ENCODE measurements at places on chromosomes 7 and 10.

DNA sequence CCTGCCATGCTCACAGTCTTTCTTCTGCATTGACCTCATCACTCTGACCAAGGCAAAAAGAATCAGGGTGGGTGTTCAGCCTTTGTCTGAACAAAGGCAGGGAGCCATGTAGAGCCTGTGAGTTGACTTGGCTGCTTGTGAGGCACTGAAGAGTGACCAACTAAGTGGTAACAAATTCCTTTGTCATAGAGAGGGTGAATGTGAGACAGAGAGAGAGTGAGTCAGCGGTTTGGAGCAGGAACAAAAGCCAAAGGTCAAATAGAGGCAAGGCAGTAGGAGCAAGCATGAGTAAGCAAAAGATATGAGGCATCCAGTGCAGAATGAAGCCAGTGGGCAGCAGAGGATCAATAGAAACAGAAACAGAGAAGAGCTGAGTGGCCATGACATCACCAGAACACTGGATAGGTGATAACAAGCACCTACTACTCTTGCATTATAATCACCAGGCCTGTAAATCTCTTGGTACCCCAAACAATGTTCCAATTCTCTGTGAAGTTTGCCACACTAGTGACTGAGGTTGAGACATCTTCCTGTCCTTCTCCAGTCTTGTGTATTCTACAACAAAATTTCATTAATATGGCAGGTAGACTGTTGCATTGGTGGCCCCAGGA is 116.2 kb upstream of the LAMB4 start:
- peak; percentile 85 for DNase-seq

GRCh38 chr10:14639637-14640036 is 135.1 kb downstream of the FAM107B start:
- no peak for DNase-seq

DNA sequence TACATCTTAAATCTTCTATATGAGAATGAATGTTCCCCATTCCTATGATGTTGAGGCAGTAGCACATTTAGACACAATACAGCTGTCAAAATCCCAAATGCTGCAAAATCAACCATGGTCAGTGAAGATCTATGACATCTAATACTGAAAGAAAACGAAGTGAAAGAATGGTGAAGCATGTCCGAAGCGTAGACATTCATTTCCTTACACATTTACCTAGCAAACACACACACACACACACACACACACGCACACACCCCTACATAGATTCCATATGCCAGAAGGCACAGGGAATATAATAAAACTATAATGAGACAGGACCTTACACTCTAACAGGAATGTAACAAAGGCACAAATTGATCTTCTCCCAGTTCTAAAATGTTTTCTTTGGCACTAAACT is 32.5 kb downstream of the CCDC6 start:
- DNase-seq, result no peak

DNA sequence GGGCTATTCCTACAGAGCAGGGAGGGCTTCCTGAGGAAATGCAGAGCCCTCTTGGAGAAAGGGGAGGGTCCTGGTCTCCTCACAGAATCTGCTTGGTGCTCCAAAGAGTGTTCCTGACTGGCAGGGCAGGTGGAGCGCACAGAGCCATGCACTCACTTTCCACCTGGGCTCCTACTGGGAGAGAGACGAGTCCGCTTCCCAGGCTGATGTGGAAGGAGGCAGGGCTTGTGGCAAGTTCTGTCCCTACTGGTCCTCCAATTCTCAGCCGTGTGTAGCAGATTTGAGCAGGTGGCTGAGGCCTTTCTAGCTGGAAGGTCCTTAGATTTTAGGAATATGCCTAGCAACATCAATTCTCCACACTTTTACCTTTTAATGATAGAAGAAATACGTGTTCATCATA is 111.5 kb upstream of the MKI67 start:
- no peak for DNase-seq

DNA sequence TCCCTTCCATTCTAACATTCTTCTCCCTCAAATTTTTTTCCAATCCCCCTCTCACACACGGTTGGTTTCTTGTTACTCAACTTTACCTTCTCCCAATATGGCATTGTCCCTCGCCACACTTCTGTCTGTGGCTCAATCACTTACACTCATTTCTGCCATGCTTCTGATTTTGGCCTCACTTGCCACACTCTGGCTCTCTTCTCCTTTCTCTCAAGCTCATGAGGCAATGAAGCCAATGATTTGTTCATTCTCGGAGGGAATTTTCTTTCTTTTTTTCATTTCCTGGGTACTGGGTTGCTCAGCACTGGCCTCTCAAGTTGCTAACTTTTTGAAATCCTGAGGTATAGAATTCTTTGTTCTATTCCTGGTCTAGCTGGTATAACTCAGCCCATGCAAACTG is 4.0 kb upstream of the MYOZ1 start:
- no peak for DNase-seq

DNA sequence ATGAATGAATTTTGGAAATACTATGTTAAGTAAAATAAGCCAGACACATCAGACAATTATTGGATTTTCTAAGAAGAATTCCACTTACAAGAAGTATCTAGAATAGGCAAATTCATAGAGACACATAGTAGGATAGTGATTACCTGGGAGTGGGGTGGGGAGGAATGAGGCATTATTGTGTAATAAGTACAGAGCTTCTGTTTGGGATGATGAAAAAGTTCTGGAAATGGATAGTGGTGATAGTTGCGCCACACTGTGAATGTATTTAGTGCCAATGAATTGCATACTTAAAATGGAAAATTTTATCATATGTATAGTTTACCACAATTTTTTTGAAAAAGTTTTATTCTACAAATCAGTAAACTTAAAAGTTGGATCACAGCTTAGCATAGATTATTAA is 297.2 kb upstream of the KAT6B start:
- no peak for DNase-seq

DNA sequence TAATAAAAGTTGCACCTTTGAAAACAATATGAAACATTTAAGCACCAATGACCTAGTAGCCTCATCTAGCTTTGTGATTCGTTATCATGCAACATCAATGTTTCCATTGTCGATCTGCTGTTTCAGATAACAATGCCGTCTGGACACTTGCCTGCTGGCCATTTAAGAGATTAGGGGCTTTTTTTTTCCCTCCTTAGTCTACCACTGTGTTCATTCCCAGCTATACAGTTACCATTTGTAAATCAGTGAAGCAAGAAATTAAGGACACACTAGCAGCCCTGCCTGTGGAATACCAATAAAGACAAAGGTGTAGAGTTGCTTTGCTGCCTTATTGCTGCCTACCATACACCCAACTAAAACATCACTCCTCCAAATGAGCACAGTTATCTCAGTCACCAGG is 37.6 kb upstream of the MYO3A start:
- DNase-seq, result no peak

DNA sequence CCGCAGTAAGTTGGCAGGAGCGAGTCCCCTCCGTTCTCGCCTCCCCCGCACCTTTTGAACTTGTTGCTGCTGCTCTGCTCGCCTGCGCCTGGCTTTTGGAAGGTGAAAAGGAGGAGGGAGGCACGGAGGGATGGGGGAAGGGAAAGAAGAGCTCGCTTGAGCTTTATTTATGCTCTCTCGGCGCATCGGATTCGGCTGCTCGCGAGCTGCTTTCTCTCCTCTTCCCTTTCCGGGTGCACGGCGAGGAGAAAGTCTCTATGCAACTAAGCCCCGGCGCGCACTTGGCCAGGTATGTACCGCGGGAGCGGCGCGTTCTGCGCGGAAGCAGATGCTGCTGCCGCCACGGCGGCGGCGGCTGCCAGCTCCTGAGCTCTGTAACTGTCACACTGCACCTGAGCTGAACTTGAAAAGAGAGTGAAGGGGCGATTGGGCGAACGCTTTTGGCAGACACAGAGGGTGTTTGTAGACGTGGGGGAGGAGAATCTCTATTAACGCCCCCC is 551 bp downstream of the KCND2 start:
- no peak for DNase-seq

DNA sequence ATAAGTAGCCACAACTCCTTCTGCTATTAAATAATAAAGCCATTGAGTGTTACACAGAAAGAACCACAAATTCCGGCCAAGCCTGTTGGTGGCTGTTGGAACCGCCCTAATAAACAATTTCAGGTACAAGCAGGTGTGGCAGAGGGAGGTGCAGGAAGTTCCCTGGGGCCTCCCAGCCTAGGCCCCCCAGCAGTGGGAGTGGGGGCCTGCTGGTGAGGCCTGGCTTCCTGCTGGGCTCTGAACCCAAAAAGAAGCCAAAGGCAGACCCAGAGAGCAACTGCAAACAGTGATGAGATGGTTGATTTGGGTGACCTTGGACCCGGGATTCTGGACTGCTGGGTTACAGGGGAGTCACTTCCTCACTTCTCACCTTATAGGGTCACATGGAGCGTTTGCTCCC is 21.0 kb upstream of the LMTK2 start:
- no peak for DNase-seq

DNA sequence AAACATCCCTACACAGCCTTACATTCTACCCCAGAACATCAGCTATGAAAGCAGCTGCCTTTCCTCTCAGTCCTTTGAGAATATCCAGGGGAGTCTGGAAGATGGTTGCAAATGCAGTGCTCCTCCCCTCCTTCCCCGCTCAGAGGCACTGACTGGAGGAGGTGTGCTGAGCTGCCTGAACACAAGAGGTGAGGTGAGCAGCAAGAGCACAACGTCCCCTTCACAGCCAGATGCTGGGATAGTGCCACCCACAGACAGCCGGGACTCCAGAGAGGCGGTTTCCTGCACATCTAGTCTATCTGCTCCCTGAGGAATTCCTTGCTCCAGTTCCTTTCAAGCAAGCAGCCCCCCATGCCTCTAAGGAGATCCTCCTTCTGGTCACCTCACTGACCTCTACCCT is 74.2 kb downstream of the EZH2 start:
- DNase-seq, result no peak

DNA sequence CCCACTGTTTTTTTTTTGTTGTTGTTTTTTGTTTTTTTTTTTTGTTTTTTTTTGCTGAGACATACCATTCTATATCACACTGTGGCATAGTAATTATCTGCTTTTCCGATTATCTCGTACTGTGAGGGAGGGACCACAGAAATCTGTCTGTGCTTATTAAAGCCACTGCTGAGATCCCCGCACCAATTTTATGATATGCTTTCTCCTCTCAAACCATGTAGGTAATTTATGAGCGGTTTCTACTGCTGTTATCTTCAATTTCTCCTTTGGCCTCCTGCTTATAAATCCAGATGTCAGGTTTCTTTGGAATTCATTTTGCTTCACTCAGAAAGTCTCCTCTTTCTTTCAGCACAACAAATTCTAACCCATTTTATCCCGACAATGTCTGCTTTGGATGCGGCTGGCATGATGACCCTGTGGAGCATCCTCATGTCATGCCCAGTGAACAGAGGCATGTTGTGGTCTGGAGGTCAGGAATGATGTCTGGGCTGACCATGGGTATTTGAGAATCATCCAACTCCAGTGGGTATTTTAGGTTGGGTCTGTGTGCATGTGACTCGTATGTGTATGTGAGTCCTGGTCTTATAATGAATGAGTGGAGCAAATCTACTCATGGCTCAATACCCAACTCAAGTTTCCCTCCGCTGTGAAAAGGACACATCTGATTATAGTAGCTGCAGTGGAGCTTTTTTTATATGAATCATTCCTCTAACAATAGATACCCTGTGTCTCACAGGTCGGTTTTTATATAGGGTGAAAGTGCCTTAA is 213.4 kb downstream of the GALNT17 start:
- no peak for DNase-seq

DNA sequence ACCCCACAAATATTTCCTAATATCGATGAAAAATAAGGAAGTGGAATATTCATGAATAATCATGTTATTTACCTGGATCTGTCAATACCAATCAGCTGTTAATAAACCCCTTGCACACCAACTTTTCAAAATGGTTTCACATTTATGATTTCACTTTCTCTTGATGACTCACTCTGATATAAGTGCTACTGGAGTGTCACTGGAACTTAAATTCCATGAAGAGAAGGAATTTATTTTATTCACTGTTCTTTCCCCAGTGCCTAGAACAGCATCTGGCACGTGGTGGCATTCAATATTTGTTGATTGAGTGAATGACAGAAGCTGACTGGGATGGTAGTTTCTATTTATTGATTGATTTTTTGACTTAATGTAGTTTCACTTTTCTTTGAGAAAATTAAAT is 3.5 kb upstream of the ENO4 start:
- no peak for DNase-seq

DNA sequence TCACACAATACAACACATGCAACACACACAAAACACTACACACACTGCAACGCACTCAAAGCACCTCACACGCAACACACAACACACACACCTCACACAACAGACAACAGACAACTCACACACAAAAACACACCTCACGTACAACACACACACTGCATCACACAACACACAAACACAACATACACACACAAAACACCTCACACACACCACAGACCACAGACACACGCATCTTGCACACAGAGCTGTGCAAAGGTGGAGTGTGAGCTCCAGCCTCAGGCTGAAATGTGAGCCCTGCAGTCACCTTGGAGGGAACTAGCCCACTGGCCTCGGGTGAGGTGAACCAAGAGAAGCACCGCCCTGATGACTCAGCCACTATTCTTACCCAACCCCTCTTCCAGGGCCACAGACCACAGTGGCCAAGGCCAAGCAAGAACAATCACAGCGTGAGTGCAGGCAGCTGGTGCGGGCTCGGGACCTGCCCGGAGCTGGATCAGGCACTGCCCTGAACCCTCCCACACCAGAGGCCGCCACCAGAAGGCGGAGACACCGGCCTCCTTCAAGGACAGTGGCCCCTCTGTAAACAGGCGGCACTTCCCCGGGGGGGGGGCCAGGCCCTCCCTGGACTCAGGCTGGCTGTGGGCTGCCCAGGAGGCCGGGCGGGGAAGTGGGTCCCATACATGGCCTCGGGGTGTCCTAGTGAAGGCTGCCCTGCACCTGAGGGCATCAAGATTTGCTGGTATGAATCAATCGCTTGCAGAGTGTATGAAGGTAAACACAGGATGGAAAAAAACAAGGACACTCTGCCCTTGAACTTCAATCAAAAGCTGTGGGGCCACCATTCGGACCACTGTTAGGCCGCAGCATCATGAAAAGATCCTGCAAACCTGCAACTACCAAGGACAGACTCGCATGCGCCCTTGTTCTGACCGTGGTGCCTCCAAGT is 106.7 kb downstream of the TNS3 start:
- peak; percentile 77 for DNase-seq

GRCh38 chr10:73614720-73615119 is 23.6 kb upstream of the USP54 start:
- no peak for DNase-seq

- DNase-seq, result peak; percentile 94
These were observed at the start of gene IFIT3 for GRCh38 chr10:89327803-89328441. Gene IFIT3, plus strand, starts transcription at chr10:89327997. Its CDS starts 77 bp downstream, at chr10:89328074.

- DNase-seq, result no peak
These were observed 18.6 kb downstream of the TECPR1 start for GRCh38 chr7:98233219-98234070.

- peak; percentile 32 for DNase-seq
These were observed 10.2 kb upstream of the SLC25A28 start for GRCh38 chr10:99630433-99630832.

DNA sequence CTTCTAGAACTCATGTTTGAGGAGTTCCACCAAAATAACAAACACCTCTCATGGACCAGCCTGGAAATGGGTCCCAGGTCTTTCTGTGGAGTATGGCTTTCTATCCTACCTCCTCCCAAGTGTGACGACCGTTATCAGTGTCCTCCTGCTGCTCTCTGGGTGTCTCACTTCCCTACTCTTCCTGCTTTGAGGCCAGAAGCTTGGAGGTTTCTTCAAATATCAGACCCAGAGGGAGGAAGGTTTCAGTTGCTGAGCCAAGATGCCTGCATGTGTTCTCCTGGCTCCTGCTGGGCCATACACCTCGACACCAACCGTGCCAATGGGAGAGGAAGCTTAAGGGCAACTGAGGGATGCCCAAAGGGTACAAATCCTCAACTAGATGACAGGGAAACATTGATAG is 114.6 kb downstream of the WNT2 start:
- DNase-seq, result no peak
